ENCODE measurements at places on chromosomes 3 and 15.

DNA sequence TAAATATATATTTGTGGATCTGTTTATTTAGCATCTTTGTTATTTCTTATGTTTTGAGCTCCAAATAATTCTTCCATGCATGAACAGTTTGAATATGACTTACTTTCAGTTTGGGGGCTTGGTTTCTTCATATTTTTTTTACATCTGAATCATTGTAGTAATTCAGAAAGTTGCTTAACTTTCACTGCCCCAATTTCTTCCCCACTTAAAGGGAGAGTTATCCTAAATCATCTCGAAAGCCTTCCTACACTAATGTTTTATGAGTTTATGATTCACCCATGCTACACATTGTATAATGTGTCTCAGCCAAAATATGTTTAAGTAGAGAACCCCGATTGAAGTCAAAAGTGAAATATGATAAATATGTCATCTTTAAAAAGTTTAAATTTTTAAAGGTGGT lies 47.8 kb downstream of the SPRED1 start:
- DNase-seq = no peak

- DNase-seq = no peak
Observed at GRCh38 chr3:62975566-62975965, 100.3 kb upstream of the CADPS start.

DNA sequence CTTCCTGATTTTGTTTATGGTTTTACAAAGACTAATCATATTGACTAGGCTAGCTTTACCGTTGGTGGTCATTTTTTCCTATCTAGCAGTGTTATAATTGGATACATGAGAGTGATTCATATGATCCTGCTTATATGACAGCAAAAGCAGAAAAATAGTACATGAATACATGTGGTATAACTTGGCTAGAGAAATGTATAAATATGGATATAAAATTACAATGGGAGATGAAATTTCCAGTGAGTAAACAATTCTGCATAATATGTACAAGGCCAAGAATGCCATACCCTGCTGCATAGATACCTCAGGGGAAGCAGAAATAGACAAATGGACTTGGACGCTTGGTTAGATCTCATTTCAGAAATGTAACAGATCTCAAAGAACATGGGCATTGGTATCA lies 103.1 kb downstream of the DTWD1 start:
- no peak for DNase-seq

GRCh38 chr3:57855943-57856342 lies 99.8 kb downstream of the SLMAP start:
- DNase-seq = no peak

- no peak for DNase-seq
Observed at GRCh38 chr3:33883538-33883950, 85.1 kb downstream of the PDCD6IP start.

GRCh38 chr3:14452740-14453710 lies 50.6 kb downstream of the SLC6A6 start:
- DNase-seq = peak; percentile 76

Data from posterior cingulate gyrus (tissue), 11 donors.